ENCODE measurements at places on chromosomes 16 and 17.
A peak's percentile ranks its signal among the peaks of the same experiment; 100 is the strongest.

DNA sequence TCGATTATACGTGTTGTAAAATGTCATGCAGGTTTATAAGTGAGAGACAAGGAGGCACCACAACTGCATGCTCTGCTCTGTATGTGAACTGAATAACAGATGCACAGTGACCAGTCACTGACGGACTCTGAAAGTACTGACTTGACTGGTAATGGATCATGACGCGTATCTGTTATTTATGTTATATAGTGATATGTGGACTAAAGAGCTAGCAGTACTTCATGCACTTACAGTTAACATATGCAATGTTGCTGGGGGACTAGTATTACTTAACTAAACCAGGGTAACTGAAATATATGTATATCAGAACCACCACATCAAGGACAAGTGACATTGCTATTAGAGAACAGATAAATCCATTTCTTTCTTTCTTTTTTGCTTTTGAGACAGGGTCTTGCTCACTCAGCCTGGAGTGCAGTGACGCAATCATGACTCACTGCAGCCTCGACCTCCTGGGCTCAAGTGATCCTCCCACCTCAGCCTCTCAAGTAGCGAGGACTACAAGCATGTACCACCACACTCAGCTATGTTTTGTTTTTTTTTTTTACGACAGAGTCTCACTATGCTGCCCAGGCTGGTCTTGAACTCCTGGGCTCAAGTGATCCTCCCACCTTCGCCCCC lies 17.2 kb downstream of the COIL start:
- DNase-seq, result no peak

GRCh38 chr17:42475121-42475520 lies 16.4 kb downstream of the ATP6V0A1 start:
- DNase-seq, result no peak

DNA sequence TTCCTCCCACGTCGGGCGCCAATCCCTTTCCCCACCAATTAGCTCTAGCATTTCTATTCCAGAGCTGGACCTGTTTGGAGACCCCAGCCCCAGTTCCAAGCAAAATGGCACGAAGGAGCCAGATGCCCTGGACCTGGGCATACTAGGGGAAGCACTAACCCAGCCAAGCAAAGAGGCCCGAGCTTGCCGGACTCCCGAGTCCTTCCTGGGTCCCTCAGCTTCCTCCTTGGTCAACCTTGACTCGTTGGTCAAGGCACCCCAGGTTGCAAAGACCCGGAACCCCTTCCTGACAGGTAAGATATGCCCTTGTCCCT lies 5.6 kb upstream of the SPATA20 start:
- no peak for DNase-seq

- DNase-seq, result no peak
Measured at GRCh38 chr16:11104168-11105037, 151.6 kb downstream of the SOCS1 start.

DNA sequence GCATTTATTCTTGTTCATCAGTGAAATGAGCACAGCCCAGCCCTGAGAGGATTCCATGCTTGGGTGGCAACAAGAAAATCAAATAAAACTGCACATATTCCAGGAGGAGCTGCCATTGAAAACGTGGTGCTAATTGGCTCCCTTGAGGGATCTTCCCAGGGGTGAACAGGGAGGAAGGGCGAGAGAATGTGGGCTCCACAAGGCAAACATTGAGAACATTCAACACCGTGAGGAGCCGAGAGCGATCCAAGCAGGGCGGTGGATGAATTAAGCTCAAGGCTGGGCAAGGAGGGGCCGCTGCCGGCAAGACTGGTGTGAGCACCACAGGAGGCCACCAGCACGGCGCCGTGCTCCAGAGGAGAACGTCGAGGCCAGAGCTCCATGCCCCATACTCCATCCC lies 166.9 kb downstream of the C16orf95 start:
- no peak for DNase-seq

DNA sequence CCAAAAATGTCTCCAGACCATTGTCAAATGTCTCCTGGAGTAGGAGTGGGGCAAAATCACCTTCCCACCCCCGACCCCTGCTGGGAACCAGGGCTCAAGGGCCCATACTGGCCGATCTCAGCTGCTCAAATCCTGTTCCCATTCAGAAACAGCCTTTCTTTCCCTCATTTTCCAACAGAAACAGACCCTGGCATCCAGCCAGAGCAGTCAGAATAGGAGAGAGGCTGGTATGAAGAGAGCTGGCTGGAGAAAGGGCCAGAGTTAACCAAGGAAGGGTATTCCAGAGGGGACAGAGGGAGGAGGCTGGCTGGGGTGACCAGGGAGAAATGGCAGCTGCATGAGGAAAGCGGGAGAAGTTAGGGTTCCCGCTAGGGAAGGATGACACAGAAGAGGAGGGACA lies 199.1 kb downstream of the XYLT1 start:
- DNase-seq, result peak; percentile 78

DNA sequence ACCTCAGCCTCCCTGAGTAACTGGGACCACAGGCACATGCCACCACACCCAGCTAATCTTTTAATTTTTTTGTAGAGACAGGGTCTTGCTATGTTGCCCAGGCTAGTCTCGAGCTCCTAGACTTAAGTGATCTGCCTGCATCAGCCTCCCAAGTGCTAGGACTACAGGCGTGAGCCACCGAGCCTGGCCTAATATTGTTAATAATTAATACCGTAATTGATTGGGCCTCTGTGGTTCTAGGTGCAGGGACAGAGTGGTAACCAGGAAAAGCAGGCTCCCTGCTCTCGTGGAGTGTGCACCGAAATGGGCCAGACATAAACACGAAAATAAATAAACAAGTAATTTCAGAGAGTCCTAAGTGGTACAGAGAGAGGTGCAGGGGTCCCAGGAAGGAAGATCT lies 241.0 kb downstream of the GSG1L start:
- DNase-seq, result no peak

GRCh38 chr16:28495098-28495793 lies 803 bp downstream of the APOBR start:
- DNase-seq, result no peak

GRCh38 chr17:1608676-1609075 lies 20.0 kb downstream of the SLC43A2 start:
- DNase-seq, result no peak

GRCh38 chr17:65857718-65858117 lies 296.3 kb upstream of the AXIN2 start:
- DNase-seq, result no peak

GRCh38 chr17:51373489-51374152 lies 113.3 kb downstream of the UTP18 start:
- DNase-seq, result no peak

DNA sequence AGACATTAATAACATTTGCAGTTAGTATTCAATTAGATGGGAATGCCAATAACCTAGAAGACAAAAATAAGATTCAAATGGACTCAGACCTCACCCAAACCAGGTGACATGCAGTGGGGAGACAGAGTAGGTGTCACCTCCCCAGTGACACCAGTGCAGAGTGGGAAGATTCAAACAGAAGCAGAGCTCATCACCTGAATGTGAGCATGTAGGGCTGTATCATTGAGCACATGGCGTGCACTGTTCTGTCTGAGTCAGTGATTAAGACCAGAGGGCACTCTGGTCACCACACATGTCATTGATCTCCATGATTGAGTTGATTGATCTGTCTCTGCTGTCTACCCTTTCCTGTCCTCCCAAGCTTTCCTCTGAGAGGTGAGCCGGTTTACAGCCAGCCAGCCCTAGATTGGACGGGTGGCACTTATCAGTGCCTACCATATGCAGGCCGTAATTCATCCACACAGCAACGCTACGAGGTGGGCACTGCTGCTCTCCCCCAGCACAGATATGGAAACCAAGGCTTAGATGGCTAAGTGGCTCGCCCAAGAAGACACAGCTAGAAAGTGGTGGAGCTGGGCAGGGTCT lies 34.0 kb downstream of the RHBDL3 start:
- DNase-seq, result no peak

DNA sequence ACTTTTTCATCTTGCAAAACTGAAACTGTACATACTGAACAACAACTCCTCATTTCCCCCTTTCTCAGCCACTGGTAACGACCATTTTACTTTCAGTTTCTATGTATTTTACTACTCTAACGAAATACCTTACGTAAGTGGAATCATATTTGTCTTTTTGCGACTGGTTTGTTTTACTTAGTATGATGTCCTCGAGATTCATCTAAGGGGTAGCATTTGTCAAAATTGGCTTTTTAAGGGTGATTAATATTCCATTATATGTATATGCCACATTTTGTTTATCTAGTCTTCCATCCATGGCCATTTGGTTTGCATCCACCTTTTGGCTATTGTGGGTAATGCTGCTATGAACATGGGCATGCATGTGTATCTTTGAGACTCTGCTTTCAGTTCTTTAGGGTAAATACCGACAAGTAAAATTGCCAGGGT lies 10.4 kb downstream of the KPNB1 start:
- no peak for DNase-seq

DNA sequence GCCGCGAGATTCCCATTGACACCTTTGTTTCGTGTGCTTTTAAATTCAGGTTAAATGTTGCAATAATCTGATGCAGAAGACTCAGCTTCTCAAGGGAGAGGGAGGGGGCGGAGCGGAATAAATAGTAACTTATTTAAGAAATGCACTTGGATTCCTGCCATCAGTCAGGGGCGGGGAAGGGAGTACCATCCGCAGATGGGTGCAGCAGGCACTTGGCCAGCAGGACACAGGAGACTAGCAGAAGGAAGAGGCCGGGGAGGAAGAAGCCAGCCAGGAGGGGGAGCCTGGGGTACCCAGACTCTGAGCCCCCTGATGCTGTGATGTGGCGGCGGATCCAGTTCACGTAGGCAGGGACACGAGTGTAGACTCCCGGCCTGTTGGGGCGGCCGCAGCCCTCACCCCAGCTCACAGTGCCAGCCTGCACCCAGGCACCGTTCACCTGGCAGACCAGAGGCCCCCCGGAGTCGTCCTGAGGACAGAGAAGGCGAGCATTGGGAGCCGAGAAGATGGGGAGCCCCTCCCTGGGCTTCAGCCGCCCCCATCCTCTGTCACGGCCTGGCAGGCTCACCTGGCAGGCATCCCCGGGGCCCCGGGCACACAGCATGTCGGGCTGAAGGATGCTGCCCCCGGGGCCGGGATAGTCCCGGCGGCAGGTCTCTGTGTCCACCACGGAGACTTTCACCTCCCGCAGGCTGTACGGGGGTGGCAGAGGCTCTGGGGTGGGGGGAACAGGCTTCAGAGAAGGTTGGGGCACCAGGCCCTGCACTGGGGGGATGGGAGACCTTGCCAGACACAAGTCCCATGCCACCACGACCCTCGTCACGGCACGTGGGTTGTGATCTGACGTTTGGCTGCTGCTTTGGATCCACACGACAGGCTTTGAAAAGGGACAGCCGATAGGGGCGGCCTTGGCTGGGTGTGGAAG lies 3.2 kb downstream of the TPSG1 start:
- DNase-seq, result no peak

GRCh38 chr17:59378675-59379074 lies 47.2 kb downstream of the YPEL2 start:
- no peak for DNase-seq

DNA sequence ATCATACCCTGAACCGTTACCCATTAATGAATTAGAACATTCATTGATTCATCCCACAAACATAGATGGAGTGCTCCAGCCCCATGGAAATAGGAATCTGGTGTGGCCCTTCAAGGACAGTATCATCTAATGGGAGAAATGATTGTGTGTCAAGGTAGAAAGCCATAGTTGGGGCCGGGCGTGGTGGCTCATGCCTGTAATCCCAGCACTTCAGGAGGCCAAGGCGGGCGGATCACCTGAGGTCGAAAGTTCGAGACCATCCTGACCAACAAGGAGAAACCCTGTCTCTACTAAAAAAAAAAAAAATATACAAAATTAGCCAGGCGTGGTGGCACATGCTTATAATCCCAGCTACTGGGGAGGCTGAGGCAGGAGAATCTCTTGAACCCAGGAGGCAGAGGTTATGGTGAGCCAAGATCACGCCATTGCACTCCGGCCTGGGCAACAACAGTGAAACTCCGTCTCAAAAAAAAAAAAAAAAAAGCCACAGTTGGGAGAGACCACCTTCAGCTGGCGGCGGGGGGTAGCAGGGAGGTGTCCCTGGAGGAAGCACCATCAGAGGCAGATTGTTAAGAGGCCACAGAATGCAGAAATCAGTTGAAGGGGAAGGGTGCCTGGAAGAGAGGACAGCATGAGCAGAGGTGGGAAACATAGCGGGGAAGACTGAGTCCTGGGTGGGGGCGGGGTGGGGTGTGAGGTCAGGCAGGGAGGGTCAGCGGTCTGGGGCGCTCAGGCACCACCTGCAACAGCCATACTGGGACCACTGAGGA lies 60.0 kb downstream of the USP22 start:
- no peak for DNase-seq

- DNase-seq, result no peak
Measured at GRCh38 chr17:40251576-40251975, 32.5 kb downstream of the WIPF2 start.

GRCh38 chr17:1122533-1123392 lies 57.0 kb downstream of the ABR start:
- DNase-seq, result peak; percentile 74

DNA sequence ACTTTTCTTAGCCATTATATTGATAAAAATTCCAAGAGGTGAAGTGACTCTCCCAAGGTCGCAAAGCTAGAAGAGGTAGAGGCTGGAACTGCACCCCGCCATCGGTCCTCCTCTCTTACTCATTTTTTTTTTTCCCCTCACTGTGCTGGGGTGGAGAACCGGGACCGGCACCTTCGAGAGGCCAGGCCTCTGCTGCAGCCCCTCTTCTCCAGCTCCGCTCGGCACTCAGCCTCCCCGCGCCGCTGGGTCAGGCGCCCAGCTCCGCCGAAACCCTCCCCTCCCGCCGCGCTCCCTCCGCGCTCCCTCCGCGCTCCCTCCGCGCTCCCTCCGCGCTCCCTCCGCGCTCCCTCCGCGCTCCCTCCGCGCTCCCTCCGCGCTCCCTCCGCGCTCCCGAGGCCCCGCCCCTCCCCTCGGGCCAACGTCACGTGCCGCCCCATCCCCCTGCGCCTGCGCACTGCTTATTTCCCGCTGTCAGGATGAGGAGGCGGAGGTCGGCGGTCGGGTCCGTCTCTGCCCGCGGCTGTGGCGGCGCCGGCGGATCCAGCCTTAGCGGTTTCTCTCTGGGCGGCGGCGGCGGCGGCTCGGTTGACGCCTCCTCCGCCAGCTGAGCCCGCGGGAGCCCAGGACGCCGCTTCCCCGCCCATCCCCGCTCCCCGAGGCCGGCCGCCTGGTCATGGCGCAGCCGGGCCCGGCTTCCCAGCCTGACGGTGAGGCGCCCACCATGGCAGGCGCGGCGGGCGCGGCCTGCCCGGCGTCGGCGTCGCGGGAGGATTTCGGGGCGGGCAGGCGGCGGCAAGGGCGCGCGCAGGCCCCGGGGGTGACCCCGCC lies at the start of gene RABEP1:
Gene RABEP1, plus strand, starts transcription at position 471 of the 828 bp plus-strand sequence. Its CDS starts 203 bp downstream, at position 674.
- peak; percentile 47 for DNase-seq

DNA sequence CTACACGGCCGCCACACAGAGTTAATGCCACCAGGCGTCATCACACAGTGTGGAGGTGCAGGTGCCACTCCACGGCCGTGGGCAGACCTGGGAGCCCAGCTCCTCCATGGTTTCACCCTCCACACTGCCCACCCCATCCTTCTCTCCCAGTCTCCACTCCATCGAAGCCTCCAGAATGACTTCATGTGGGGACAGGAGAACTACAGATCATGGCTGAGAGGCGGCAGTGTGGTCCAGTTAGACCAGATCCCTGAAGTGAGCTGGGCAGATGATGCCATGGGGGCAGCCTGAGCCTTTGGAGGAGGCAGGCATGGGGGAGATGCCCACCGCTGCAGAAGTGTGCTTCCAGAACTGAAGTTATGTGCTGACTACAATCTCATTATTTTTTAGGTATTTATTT lies 38.0 kb upstream of the FAAP100 start:
- no peak for DNase-seq

GRCh38 chr17:1251866-1252608 lies 18.2 kb upstream of the BHLHA9 start:
- DNase-seq, result no peak

All from hypothalamus (tissue), 51 donors.